CD4-positive, alpha-beta T cell treated with Interferon alpha-2 for 1 hour (primary cell): ENCODE measurements at places on chromosomes 1 and 21.

DNA sequence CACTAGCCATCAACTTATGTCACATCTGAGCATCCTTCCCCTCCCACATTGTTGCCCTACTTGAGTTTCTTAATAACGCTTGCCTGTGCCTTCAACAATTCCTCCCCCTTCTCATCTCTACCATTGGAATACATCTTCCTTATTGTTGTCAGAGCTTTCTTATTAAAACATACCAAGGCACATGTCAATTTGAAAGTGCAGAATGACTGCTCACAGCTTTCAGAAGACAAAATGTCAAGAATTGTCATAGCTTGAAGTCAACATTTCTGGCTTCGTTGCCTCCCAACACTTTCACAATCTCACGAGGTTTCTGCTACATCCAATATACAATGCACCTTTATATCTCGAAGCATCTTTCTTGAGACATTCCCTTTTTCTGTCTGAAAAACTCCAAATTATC is 279.9 kb downstream of the LRRC7 start:
- DNase-seq: no peak

- peak; percentile 62 for DNase-seq
Observed at GRCh38 chr21:29376556-29376955, 77.8 kb downstream of the BACH1 start.

DNA sequence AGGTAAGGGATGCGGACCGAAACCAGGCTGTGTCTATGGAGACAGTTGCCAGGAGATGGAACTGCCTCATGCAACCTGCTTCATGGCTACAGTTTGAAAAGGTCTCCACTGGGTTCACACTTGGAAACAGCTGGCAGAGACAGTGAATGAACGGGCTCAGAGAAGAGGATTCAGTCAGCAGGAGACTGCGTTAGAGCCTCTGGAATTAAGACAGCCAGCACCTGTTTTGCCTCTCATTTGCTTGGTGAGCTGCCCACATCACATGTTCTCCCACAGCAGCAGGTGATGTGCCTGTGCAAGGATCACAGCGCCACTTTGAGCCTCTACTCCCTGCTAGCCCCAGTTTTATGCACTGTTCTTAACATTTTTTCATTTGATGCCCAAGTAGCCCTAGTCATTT is 321.0 kb downstream of the PLPP3 start:
- DNase-seq: no peak

DNA sequence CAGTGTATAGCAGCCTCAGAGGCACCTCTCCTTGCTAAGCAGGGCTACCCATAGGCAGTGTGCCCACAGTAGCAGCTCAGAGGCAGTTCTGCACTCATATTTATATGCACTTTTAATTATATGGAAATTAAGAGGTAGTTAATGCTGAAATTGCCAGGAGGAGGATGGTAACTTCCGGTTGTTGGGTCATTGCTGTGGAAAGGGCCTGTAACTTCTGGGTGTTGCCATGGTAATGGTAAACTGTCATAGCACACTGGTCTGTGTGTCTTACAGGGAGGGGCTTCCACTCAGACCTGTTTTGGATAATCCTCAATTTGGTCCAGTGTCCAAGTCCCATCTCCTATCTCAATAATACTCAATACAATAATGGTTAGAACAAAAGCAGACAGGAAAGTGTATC is 7.6 kb downstream of the CFH start:
- DNase-seq: no peak

GRCh38 chr1:204041232-204041767 is 31.6 kb upstream of the SOX13 start:
- no peak for DNase-seq

DNA sequence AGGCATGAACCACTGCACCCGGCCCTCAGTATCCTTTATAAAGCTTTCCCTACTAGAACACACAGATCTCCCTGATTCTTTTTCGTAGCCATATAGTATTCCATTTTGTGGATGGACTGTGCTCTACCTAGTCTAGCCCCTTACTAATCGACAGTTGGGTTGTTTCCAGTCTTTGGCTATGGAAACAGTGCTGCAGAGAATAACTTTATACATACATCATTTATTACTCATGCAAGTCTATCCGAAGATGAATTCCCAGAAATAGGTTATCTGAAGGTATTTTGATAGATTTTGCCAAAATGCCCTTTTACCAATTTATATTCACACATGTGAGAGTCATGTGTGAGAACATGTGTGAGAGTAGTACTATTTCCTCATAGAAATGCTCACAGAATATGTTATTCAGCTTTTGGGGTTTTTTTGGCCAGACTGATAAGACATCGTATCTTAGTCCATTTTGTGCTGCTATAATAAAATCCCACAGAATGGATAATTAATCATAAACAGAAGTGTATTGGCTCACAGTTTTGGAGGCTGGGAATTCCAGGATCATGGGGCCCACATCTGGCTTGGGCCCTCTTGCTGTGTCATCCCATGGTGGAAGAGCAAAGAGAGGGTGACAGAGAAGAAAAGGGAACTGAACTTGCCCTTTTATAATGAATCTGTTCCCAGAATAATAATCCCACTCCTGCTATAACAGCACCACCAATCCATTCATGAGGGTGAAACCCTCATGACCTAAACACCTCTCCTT is 17.3 kb upstream of the FGR start:
- no peak for DNase-seq

DNA sequence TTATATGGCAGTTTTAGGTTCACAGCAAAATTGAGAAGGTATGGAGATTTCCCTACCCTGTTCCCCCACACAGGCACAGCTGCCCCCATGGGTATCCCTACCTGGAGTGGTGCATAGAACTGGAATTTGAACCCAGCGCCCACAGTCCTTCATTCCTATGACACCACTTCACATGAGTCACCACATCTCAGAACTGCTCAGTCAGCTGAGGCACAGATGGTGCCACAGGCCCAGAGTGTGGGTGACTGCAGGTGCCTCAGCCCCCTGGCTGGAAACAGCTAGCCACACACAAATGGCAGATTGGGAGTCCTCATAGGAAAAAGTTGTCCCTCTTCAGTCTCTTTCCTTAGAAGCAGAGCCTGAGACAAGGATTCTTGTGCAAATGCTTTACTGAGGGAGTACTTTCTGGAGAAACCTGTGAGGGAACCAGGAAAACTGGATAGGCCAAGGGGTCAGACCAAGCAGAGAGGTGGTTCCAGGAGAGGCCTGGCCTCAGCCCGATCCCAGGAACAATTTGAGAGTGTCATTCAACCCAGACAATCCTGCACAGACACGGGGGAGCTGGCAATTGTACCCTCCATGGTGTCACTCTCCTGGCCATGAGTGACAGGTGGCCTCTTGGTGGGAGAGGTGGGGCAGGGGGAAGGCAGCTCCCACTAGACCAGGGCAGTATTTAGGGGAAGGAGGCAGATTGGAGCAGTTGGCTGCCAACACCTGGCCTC is 6.9 kb downstream of the PLA2G2D start:
- no peak for DNase-seq

DNA sequence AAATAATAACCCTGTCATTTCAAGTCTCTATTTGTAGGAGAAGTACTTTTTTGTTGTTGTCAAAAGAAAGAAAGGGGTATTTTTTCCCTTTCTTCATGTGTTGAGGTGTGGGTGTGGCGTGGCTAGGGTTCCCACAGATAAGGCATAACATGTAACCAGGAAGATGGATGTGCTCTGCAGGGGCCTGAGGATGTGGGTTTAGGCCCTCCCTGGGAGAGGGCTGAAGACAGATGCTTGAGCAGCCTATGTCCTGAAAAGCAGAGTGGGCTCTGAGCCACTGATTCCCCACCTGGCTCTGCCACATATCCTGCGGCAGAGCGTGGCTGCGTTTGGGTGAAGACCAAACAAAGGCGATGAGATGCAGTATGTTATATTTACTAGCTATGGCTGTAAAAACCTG is 13.9 kb upstream of the ADAR start:
- DNase-seq: no peak

DNA sequence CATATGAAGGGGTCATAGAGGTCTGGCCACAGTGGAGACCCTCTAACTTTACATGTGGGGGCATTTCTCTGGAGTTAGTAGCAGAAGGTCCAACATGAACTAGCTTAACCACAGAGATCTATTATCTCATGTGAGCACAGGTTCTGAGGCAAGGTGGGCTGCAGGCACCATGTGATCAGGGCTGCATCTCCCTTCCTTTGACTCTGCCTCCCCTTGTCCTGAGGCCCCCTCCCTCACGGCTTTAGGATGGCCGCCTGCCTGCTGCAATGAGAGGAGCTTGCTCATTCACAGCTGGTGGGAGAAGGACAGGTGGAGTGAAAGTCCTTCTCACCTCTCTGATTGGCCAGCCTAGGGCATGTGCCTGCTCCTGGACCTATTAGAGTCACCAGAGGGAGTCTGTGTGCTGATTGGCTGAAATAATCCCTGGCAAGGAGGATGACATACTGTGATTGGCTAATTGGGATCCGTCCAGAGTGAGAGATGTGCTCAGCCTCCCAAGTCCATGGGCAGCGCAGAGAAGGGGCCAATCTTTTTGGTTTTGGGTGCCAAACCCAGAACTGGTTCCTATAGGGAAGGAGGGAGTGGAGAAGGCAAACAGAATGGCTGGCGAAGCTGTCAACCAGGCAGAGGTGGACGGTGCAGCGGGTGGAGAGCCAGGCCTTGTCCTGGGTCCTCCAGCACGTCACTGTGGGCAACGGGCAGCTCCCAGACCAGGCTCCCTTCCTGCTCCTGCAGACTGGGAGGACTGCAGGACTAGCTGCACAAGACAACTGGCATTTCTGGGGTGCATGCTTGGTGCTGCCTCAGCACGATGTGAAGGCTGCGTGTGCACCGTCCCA is 39.4 kb upstream of the C1orf174 start:
- DNase-seq: no peak

GRCh38 chr1:60583696-60584095 is 498.7 kb upstream of the NFIA start:
- no peak for DNase-seq

DNA sequence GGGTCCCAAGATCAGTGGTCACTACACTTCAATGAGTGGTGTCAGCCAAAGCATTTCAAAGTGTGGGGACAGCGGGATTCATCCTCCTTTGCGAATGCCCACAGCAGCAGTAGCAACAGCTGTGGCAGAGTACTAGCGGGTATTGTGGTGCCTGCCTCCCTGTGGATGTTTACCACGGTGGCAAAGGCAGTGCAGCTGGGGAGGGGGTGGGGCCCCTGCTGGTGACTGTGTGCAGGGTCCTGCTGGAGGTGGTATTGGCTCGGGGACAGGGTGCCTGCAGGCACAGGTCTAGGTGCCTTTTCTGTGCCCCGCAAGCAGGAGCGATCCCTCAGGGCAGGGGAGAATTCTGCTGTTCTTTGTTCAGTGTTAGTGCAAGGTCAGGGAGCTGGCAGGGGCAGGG is 415.7 kb downstream of the USP25 start:
- no peak for DNase-seq

DNA sequence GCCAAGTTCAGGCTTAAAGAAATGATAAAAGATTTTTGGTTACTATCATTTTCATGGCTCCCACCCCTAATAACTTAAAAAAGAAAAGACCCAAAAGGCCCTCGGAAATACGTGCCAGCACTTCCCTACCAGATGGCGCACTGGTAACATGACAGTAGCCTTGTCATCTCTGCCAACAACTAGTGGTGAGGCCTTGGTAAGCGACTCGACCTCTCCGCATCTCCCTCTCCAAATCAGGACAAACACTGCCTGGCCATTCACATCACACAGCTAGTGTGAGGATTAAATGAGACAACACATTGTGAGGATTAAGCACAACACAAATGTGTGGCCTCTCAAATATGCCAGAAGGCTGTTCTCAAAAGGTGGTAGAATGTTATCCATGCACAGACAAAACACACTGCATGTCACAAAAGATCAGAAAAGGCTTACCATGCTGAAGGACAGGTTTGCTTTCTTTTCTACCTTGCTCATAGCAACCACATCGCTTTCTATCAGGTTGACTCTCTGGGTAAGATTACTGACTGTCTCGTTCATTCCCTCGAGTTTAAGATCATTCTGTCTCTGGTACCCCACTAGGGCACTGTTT is 16.4 kb downstream of the TEX38 start:
- no peak for DNase-seq

DNA sequence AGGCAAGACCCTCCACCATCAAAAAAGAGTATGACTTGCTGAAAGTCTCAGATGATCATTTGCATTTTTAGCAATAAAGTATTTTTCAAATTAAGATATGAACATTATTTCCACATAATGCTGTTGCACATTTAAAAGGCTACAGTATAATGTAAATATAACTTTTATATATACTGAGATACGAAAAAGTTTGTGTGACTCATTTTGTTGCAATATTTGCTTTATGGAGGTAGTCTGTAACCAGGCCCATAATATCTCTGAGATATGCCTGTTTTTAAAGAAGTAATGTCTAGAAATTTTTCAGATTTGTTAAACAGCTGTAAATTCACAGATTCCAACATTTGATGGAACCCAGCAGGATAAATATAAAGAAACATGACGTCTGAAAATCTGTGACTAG is 86.7 kb downstream of the MAN1A2 start:
- DNase-seq: no peak

- DNase-seq: no peak
Observed at GRCh38 chr1:224095867-224096266, 18.0 kb upstream of the FBXO28 start.

GRCh38 chr1:77288275-77288674 is 6.5 kb downstream of the AK5 start:
- no peak for DNase-seq

DNA sequence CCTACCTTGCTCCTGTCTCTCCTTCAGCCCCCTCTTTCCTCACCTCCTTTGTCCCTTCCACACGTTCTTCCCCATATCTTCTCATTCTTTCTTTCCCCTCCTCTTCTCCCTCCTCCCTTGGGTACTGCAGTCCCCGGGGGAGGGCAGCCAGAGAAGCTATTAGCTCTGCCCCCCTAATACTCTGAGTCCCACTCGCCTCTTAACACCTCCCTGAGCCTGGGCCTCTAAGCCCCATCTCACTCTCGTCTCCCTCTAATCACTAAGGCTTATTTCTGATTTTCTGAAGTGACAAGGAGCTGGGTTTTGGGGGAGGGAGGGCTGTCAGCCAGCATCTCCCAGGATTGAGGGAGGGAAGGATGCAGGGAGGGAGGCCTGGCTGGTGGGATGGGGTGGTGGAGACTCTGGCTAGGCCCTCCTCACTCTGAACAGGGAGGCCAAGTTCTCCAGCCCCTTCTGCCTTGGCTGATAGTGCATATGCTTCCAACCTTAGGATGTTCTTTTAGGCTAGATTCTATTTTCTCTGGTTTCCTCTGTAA is 25.6 kb upstream of the DMBX1 start:
- no peak for DNase-seq

DNA sequence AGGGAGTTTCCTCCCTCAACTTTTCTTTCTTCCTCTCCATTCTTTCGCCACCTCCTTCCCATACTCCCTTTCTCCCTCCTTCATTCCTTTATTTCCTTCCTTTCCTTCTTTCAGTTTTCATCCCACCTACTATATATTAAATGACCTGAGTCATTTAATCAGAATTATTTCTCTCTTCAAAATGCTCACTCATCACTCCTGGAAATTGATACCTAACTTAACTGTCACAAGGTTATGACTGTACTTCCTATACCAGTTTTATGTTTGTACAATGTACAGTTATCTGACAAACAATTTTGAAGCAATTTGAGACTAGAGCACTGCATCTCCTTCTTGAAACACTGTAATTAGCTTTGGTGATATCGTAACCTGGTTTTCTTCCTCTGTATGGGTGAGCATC is 41.4 kb downstream of the NEXN start:
- DNase-seq: no peak
